Effector memory CD4-positive, alpha-beta T cell (primary cell): ENCODE measurements at places on chromosomes 2 and 18.

- no peak for DNase-seq
Observed at GRCh38 chr2:9641641-9642040, 10.8 kb upstream of the YWHAQ start.

DNA sequence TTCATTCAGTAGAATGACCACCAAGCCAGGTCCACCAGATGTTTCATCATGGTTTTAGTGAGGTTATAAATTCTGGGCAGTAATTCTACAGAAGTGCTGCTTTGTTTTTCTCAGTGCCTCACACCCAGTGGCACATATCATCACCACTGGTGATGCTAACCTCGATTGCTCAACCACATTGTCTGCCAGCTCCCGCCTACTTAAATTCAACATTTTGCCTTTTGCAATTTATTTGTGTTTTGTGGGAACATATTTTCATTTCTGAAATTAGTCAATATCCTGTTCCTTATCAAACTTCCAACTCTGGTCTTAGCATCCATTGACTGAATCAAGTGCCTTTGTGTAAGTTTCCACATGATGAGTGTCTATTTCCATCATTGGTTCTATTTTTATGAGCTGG is 62.3 kb upstream of the TMEM178A start:
- DNase-seq = no peak

DNA sequence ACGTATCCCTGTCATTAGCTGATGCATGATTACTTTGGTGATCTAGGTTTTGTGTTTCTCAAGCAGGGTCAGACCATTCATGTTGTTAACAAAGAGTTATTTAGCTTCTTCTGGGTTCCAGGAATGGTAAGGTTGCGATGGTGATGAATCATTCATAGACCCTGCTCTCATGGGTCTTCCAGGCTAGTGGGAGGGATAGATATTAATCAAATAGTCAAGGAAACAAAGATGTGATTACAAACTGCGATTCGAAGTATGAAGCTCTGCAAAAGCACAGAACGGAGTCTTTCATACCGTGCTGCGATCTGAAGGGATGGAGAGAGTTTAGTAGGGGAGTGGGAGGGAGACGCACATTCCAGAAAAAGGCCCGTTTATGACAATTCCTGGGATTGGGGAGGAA is 42.1 kb downstream of the CAVIN2 start:
- no peak for DNase-seq

DNA sequence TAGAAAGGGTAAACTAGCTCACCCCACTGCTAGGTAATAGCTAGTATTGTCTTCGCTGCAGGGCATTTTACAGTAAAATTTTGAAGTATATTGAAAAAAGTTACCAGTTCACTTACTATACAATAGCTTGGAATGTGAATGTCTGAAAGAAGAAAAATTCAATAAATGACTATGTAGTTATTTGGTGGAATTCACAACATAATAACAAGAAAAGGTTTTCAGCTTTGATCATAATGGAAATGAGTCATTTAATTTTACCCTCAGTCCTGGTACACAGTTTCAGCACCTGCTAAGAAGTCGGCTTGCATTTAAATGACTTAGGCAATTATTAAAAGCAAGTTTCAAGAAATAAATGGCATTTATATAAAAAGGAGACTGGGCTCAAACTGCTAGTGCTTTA is 90.4 kb downstream of the NUP35 start:
- DNase-seq = no peak

DNA sequence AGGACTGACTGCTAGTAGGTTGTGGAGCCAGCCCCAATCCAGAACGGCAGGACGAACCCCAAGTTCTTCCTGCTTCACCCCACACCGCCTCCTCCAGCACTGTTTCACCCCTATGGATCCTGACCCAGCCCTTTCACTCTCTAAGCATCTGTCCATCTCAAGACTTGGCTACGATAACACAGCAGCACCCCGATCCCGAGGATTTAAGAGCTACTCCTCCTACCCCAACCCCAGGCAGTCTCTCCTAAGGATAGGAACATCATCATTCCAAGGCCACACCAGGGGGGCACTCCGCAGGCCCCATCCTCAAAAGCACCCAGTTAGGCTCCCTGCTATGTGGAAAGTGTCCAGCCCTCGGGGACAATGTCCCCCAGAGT is 645 bp downstream of the KCTD18 start:
- no peak for DNase-seq

DNA sequence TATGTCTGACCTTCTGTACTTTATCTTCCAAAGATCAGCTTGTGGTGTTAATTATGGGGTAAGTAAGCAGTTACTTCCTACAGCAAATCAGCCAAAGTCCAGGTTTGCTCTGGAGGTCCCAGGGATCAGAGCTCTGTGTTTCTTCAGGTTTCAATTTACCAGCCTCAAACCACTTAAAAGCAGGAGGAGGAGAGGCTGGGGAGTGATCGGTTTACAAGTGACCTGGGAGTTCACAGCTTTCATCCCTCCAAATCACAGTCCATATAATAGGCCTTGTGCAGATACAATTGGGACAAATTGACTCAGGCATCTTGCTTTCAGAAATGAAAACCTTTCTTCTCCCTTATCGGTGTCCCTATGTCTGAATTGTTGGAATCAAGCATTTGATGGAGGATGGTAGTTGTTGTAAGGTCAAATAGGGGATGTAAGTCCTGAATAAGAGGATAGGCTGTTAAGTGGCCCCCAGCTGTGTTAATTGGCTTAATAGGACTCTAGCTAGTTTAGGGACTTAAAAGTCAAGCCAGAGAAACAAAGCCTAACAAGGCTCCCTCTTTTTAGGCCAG is 188.0 kb upstream of the NT5C1B start:
- no peak for DNase-seq

GRCh38 chr2:3445891-3446290 is 66.4 kb downstream of the TRAPPC12 start:
- DNase-seq = no peak

GRCh38 chr2:160372010-160372356 is 121.6 kb downstream of the RBMS1 start:
- DNase-seq = no peak

- no peak for DNase-seq
Observed at GRCh38 chr18:35974181-35974580, 1.7 kb downstream of the RMP24 start.

DNA sequence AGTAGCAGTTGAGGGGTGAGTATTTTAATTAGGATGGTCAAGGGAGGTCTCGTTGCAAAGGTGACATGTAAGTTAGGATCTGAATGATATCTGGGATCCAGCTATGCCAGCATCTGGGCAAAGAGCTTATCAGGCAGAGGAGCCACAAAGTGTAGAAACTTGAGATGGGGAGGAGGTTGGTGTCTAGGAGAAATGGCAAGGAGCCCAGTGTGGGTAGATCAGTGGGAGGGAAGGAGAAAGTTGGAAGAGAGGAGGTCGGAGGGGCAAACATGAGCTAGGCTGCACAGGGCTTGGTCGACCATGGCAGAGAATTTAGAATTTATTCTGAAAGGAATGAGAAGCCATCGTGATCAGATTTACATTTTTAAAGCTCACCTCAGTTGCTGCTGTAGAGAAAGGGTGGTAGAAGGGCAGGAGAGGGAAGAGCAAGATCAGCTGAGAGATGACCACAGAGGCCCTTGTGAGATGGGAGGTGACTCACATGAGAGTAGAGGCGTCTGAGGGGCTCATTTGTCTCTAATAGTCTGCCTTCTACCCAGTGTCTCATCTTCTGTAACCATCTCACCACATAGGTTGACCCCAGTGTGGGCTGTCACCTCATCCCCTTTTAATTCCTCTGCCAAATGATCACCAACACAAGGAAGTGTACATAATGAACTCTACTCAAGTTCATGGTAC is 170.0 kb downstream of the ETAA1 start:
- no peak for DNase-seq

GRCh38 chr18:48886520-48887293 is 64.1 kb downstream of the SMAD7 start:
- DNase-seq = no peak

DNA sequence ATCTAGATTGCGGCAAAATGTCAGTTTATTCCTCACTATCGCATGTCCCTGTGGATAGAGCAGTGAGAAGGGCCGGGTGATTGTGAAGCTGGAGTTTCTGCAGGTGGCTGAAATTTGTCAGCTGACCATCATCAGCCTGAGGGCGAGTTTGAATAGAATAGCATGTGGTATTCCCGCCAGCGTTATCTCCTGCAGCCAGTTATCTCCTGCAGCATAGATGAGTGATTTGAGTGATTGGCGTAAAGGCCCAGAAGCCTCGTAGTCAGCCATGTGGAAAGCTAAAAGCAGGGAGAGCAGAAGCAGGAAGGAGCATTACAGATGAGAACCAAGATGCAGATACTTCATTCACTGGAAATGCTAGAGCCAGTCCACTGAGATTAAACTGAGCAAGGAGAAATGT is 65.5 kb downstream of the CABLES1 start:
- DNase-seq = no peak

GRCh38 chr18:10100941-10101701 is 187.3 kb downstream of the VAPA start:
- DNase-seq = no peak

GRCh38 chr2:180405520-180405919 is 398.4 kb upstream of the CWC22 start:
- no peak for DNase-seq

- no peak for DNase-seq
Observed at GRCh38 chr18:14919666-14920065, 171.7 kb downstream of the ANKRD30B start.

- DNase-seq = no peak
Observed at GRCh38 chr2:63572001-63572400, 16.3 kb downstream of the WDPCP start.

DNA sequence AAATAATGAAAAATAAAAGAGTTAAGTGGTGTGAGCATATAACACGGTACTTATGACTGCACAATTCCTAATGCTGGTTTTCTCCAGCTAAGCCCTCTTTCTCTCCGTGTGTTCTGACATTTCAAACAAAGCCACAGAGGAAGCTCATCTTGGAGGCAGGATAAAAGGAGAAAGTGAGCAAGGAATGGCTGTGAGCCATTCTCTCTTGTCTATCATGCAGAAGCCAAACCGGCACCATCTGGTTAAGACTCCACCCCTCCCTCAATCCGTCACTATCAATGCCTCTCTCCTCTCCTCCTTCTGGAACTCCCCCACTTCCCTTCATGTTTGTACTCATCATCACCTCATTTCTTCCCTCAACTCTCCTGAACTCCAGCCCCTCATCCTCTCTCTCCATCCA is 210.4 kb downstream of the TMEM163 start:
- DNase-seq = no peak

GRCh38 chr18:75455249-75456198 is 28.0 kb upstream of the SMIM21 start:
- DNase-seq = no peak

- no peak for DNase-seq
Observed at GRCh38 chr2:9770006-9770307, 73.3 kb upstream of the TAF1B start.

- no peak for DNase-seq
Observed at GRCh38 chr18:72762515-72763122, 105.2 kb downstream of the NETO1 start.

GRCh38 chr2:33216508-33217182 is 259.8 kb upstream of the RASGRP3 start:
- no peak for DNase-seq

GRCh38 chr2:99183025-99183424 is 2.0 kb downstream of the MRPL30 start:
- no peak for DNase-seq

- no peak for DNase-seq
Observed at GRCh38 chr2:147934881-147935620, 85.5 kb downstream of the ORC4 start.

- no peak for DNase-seq
Observed at GRCh38 chr2:147405651-147406050, 439.2 kb upstream of the ACVR2A start.

DNA sequence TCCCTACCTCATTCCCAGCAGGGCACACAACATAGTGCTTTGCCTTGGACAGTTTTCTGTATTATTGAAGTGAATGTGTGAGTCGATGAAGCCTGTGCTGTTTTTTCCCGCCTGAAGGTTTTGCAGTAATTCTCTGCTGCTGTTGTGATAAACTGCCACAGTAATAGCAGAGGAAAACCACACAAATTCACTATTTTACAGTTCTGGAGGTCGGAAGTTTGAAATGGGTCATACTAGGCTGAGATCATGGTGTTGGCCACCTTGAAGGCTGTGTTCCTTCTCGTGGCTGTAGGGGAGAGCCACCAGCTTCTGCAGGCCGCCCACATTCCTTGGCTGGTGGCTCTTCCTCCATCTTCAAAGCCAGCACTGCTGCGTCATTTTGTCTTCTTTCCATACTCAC is 678 bp upstream of the SLC16A14 start:
- no peak for DNase-seq

DNA sequence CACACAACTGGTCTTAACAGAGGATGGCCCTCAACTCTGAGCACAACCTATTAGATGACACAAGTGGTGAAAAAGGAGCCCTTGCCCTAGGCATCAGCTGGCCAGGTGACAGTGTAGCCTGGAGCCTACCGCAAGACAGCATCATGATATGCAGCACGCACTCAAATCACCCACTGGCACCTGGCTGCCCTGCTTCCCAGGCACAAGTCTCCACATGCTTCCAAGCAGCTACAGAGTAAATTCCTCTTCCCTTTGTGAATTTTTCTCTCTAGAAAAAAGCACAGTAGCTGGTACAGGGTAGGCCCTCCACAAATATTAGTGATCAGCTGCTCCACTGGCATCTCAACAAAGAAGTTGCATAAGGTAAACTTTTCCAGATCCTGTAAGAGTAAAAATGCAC is 6.0 kb downstream of the FBXO15 start:
- DNase-seq = no peak

- no peak for DNase-seq
Observed at GRCh38 chr18:28036488-28036887, 140.4 kb downstream of the CDH2 start.

- no peak for DNase-seq
Observed at GRCh38 chr18:36424741-36425142, 127.2 kb downstream of the FHOD3 start.

DNA sequence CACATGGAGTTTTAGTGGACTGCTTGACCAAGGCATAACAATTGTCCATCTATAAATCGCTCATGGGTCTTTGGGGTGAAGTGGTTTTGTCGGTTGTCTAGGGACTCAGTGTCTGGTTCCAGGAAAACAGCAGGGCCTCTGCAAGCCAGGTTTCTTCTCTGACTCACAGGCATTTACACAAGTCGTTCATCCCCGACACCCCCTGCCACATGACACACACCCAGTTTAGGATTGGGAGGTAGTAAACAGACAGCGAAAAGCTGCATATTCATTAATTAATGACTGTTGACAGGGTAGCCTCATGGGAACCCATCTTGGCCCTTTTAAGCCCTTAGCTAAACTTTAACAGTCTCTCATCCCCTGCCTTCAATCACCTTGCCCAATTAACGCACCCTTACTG is 194.8 kb upstream of the ACVR2A start:
- DNase-seq = no peak

- DNase-seq = no peak
Observed at GRCh38 chr2:187853381-187853791, 299.2 kb upstream of the TFPI start.

- DNase-seq = no peak
Observed at GRCh38 chr2:99598441-99598840, 108.6 kb upstream of the REV1 start.
